ENCODE measurements at places on chromosomes 3 and 15.

DNA sequence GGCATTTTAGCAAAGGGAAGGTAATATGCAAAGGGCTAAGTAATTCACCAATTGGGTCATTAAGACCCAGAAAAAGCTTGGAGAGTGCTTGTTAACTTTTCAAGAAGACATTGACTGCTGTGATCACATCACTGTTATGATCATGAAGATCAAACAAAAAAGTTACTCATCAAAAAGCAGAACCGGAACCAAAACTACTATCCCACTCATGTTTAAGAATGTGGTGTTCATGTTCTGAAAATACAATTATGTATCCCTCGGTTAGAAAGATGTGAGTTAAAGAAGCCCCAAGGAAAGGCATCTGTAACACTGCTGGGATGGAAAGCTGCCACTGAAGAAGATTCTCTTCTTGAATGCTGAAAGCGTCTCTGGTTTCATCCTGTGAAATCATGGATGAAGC is 32.6 kb downstream of the BBX start:
- DNase-seq: no peak

DNA sequence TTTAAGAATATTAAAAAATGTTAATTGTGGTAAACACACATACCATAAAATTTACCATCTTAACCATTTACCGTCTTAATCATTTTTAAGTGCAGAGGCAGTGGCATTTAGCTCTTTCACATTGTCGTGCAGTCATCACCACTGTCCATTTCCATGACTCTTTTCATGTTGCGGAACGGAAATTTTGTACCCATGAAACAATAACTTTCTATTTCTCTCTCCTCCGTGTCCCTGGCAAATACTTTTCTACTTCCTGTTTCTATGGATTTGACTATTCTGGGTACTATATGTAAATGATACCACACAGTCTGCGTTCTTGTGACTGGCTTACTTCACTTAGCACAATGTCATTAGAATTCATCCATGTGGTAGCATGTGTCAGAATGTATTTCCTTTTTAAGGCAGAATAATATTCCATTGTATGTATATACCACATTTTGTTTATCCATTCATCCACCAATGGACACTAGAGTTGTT is 27.9 kb downstream of the AKAP13 start:
- DNase-seq: no peak

GRCh38 chr15:77187751-77188464 is 117.0 kb upstream of the TSPAN3 start:
- DNase-seq: no peak

DNA sequence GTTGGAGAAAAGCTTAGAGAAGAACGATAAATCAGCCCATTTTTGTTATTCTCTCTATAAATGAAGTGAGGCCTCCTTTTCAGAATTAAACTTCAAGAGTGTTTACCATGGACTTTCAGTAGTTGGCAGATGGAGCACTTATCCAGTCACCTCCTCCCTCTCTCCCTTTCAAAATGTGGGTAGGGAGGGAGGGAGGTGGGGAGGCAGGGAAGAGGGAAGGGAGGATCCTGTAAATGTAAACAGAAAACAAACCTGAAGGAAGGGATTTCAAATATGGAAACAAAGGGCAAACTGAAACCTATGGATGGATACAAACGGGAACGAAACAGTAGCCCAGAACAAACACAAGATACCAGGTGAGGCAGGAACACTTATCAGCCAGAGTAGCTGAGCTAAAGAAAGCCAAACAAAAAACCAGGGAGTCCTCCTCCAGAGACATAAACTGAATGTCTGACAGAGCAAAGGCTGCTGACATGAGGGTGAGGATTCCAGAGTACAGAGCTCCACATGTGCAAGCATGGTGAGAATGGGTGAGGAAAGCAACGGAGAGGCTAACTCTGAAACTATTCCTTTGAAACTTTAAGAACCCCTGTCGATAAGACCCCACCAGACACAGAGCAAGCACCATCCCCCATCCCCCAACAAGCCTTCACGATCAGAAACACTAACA is 41.0 kb upstream of the GP5 start:
- DNase-seq: no peak

DNA sequence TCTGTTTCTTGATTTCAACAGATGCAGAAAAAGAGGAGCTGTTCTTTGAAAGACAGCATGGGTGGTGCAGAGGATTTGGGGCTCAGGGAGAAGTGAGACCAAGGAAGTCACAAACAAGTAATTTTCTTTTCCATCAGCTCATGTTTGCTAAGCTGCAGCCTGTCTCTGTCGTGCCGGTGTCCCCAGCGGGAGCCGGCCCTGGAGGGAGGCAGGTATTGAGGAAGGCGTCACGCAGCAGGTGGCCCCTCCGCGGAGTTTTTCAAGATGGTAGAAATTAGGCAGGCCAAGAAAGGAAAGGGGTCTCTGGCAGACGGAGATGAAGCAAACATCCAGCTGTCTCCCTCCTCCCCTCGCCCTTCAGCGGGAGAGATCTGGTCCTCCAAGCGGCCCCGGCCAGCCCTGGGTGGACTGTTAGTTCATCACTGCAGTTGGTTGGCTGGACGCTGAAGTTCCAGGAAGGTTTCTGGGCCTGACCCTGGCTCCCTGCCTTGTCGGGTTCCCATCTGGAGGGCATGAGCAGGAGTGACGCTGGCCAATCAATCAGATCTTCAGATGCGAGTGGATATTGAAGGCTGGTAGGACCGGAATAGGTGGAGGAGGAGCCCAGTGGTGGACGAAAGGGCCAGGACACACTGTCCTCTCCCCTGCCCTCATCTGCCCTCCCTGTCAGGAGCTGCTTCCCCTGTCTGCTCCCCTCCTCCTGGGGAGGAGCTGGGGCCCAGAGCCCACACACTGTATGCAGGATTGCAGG is 27.7 kb upstream of the MUC4 start:
- no peak for DNase-seq

GRCh38 chr3:44988073-44988472 is 12.0 kb downstream of the EXOSC7 start:
- DNase-seq: no peak

- no peak for DNase-seq
These were observed 28.4 kb downstream of the DNAJC19 start for GRCh38 chr3:180961087-180961486.

GRCh38 chr3:150920236-150920635 is 15.0 kb upstream of the MINDY4B start:
- no peak for DNase-seq

GRCh38 chr15:62211348-62211747 is 46.3 kb upstream of the C2CD4B start:
- no peak for DNase-seq

DNA sequence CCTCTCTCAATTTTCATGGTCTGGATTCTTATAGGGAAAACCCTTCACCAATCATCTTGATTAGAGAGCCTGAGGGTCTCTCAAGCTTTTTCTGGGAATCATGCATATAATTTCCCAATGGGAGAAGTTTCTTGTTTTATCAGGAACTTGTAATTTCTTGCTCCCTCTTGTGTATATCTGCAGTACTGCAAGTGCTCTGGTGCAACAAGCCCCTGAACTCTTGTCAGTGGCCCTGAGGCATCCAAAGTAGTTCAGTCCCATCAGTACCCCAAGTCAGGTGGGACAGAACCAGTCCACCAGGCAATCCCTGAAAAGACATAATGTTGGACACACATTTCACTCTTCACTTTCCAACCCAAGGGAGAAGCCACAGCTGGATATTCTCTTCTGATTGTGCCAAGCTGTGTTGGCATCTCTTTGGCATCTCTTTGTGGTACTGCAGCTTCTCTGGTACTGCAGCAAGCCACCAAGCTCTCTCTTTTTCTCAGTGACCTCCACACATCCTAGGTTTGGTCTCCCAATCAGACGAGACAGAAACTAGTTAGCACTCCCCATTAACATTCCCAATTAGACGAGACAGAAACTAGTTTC is 214.5 kb downstream of the ZIC4 start:
- DNase-seq: no peak

GRCh38 chr3:122640437-122640999 is 40.1 kb upstream of the PARP14 start:
- DNase-seq: no peak

Data from NCI-H2081 treated with DMSO at 0.1 percent for 48 hours (cell line).